Hippocampal formation (tissue), 2 donors: ENCODE measurements at places on chromosomes 12 and 14.

- DNase-seq: no peak
Observed at GRCh38 chr14:23428686-23429495, 6.6 kb downstream of the MYH7 start.

DNA sequence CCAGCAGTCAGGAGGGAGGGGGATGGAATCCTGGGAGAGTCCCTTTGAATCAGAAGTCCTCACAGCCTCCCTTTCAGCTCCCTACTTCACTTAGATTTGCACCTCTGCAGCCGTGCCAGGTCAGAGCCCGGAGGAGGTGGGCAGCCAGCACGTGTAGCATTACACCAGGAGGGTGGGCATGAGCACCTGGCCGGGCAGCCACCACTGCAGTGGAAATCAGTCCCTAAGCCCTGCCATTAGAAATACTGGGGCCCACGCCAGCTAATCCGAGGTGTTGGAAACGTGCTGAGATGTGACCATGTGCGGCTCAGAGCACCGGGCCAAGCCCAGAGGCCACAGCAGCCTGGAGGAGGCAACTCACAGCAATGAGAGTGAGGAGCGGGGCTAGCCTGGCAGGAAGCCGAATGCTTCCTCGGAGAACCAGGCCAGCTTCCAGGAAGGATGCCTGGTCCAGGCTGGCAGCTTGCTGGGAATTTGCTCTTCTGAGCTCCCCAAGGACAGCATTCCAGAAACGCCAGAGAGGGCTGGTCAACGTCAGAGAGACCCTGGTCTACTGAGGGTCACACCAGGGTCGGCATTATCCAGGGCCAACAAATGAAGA lies 9.4 kb upstream of the CACNA2D4 start:
- DNase-seq: no peak

DNA sequence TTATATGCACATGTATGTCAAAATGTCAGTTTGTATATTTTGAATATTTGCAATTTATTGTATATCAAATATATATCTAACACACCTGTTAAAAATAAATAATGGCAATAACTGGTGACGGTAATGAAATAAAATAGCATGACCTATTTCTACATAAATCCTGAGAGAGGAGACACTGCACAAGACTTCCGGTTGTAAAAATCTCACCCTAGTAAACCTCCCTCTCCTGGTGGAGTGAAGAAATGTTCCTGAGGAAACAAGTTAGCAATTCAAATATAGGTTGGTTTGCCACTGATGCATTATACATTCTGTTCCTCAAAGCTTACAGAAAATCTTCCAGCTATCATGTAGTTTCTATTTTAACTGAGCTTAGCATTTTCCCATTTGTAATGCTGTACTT lies 166.1 kb upstream of the SYT10 start:
- no peak for DNase-seq

GRCh38 chr14:22976620-22977433 lies 5.5 kb downstream of the AJUBA start:
- DNase-seq: no peak

- DNase-seq: no peak
Observed at GRCh38 chr12:2288875-2289274, 236.1 kb downstream of the CACNA1C start.

GRCh38 chr12:132773077-132773955 lies 11.7 kb upstream of the ANKLE2 start:
- no peak for DNase-seq

- DNase-seq: no peak
Observed at GRCh38 chr14:101334656-101335055, 226.6 kb upstream of the DIO3 start.

DNA sequence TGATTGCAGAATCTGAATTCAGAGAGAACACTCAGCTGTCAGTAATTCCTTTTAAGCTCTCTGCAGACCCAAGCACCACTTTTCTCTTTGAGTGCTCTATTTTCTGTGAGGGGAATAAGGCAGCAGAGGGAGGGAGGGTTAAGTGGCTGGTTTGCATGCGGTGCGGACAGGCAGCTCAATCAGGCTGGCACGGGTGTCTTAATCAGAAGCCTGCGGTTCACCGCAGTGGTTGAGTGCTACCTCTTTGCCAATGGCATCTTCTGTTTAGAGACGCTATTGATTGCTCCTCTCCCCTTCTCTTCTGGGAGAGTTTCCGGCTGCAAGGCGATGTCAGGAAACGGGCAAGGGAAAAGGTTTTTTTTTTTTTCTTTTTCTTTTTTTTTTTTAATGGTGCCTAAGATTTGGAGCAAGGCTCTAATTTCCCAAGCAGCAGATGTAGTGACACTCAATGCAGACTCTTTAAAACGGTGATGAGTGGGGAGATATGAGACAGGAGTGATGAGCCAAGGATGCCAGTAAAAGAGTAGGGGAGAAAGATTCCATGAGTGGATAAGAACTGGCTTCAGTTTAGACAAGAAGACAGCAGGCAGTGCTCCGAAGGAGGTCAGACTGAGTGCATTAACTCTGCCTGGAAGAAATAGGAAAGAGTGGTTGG lies 533.7 kb upstream of the SEL1L start:
- no peak for DNase-seq

- no peak for DNase-seq
Observed at GRCh38 chr14:52602131-52602530, 49.5 kb downstream of the GPR137C start.

GRCh38 chr12:113506867-113507266 lies 35.2 kb upstream of the LHX5 start:
- no peak for DNase-seq

DNA sequence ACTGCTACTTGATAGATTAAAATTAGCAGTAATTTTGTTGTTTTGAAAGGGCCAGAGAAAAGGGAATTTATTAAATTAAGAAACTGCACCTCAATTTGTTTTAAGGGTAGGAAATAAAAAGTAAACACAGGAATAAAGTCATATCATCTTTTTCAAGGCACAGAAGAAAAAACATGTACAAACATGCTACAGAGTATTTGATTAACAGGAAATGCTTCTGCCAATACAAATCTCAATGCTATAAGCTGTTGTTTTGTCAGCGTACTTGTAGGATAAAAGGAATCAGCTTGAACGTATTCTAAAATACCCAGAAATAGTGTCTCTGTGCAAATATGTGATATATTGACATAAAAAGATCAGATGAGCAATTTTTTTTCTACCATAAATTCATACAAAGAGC lies 474.0 kb upstream of the MGAT4C start:
- DNase-seq: no peak

- DNase-seq: no peak
Observed at GRCh38 chr12:24470050-24470449, 478.9 kb downstream of the BCAT1 start.

DNA sequence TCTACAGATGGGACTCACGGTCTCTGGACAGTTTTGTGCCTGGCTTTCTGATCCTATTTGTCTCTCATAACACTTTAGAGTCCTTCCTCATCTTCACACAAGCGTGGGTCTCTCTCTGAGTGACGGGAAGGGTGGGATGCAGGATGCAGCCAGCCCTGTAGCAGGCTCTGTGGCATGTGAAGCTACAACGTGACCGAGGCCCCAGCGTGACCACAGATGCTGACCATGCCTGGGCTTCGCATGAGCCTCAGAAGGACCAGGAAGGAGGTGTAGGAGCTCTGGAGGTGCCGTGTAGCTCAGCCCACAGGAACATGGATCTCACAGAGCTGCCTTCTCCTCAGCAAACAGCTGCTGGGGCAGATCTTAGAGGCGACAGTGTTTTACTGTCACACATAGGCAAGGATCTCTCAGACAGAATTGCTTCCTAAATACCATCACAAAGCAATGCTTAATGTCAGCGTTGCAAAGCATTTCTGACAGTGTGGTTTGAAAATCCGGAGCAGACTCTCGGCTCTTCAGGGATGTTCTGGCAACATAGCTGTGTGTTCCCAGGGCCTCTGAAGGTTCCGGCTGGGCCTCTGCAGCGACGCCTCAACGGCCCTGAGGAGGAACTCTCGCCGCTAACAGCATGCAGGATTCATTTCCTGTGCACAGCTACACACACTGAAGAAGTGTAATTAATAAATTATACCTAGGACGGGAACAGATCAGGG lies 21.9 kb downstream of the ANKLE2 start:
- DNase-seq: no peak

- no peak for DNase-seq
Observed at GRCh38 chr12:122517877-122518276, 8.9 kb downstream of the RSRC2 start.

DNA sequence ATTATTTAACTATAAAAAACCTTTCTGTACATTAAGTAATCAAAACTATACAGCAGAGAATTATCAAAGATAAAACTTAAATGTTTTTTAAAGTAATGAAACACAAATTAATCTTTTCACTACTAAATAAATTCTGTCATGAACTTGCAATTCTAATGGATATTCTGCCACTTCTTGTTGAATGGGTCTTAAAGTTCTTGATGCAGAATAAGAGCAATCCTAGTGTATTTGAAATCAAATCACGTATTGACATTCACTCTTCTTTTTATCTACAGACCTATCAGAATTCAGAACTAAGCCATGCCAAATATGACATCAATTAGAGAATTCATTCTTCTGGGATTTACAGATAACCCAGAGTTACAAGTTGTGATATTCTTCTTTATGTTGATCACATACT lies at the start of gene OR6C65:
OR6C65 (plus strand) TSS at position 301 of the 400 bp plus-strand sequence; CDS start at position 301, 0 bp downstream.
- no peak for DNase-seq

- DNase-seq: no peak
Observed at GRCh38 chr14:50521912-50522341, 10.4 kb downstream of the MAP4K5 start.

DNA sequence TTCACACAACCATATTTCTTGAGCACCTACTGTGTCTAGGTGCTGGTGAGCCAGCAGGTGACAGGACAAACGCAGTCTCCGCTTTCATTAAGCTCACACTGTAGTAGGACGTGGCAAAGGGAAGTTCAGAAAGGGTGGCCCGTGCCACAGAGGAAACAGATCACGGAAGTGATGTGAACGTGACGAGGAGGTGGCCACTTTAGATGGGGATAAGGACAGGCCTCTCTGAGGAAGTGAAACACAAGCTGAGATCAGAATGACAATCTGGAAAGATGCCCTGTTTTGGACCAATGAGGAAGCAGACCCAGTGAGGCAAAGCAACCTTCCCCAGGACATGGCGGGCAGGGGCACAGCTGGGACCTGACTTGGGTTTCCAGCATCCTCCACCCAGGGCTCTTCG lies 127.4 kb upstream of the PRMT8 start:
- no peak for DNase-seq

DNA sequence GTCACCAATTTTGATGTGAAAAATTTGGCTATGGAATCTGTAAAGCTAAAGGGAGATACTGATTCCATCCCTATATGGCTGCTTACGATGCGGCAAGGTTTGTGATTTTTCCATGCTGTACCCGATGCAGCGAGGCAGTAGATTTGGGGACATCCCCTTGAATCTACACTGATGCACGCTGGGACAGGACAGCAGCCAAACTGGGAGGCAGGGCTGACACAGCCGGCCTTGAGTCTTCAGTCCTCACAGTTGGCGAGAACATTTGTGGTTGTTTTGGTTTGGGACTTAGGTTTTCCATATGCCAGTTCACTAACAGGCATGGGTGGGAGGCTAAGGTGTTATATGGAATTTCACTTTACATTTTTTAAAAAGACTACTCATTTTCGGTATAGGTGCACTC lies 3.8 kb downstream of the GALNT16 start:
- DNase-seq: peak; percentile 17

DNA sequence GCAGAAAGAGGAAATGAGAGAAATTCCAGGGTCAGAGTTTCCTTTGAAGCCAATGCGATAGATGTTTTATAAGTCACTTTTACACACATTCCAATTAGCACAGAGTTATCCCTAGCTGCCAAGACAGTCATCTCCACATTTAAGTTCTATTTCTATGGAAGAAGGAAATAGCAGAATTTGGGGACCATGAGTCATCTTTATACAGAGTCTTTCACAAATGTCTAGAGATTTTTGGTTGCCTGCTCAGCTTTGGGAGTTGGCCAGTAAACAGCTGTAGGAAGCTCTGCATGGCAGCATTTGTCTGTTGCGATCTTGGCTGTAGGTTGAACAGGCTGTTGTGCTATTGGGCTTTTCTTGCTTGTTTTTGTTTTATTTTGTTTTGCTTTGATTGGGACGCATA lies 884.3 kb downstream of the GALC start:
- DNase-seq: peak; percentile 18

- no peak for DNase-seq
Observed at GRCh38 chr14:48748151-48748675, 838.0 kb downstream of the RPS29 start.

GRCh38 chr14:105247715-105248367 lies 492 bp upstream of the BTBD6 start:
- no peak for DNase-seq

GRCh38 chr12:51871918-51872688 lies 15.8 kb upstream of the ANKRD33 start:
- no peak for DNase-seq

DNA sequence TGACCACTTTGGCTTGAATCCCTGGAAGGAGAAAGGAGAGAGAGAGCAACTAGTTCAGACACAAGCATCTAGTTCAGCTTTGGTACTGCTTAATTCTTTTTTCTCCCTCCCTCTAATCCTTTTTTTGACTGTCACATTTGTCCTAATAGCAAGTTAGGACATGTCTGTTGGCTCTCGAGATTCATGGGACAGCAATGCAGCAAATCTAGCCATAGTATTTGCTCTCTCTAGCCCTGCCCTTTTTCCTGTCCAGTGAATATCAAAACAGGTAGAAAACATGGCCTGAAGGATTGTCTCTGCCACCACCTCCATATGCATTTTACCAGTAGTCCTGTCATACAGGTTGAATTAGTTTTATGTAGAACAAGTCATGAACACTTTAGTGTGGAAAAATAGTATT lies 116.4 kb downstream of the PTPRB start:
- no peak for DNase-seq

DNA sequence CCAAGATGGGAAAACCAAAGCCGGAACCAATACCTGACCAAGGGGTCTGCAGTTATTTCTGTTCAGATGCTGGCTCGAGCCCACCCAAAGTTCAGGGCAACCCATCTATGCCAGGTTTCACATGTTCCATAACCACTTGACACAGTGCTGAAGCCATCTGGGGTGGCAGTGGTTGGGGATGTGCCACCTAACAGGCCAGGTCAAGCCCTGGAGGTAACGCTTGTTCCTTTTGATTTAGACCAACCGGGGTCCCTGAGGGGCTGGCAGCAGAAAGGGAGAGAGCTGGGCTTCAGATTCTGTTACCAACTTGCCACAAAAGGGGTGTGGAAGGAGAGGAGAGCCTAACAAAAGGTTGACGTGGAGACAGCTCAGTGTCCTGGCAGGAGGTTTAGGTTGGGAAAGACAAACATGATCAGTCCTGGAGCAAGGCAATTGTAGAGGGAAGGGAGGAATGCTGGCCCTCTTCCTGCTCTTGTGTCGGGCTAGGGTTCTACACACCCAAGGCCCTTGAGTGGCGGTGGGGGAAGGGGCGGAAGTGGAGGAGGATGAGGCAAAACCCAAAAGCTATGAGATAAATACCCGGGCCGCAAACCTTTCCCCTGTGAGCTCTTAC lies 31.9 kb downstream of the CACNA2D4 start:
- no peak for DNase-seq

DNA sequence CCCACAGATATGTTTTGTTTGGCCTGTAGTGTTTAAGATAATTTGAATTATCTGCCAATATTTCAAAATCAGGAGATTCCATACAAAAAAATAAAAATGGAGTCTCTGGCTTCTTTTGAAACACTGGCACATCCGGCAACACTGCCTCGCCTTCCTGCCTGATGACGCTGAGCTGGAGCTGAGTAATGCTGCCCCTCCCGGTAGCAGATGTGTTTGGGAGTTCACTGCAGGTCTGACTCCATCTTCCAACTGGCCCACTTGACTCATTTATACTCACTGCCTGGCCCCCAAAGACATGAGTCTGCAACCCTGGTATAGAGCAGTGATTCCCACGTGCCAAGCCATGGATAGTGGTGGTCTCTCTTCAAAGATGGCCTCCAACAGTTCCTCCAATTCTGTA lies 7.4 kb downstream of the CIT start:
- no peak for DNase-seq

GRCh38 chr12:64569923-64570691 lies 40.2 kb upstream of the RASSF3 start:
- no peak for DNase-seq
